GM12878 (cell line): ENCODE measurements at places on chromosomes 4 and X. TPM values are rescaled to one million over a fixed set of nuclear protein-coding genes. Genes with fewer than 3 reads are reported as not detected.

- H3K36me3 ChIP-seq: no peaks in the 10 kb centered on the region
- no peak overlapping the region for H3K27ac ChIP-seq
- no peaks in the 10 kb centered on the region for H3K4me1 ChIP-seq
- H3K27me3 ChIP-seq: no peaks in the 10 kb centered on the region
- no peak for DNase-seq
Measured at GRCh38 chr4:132572210-132572609, 576.9 kb upstream of the PCDH10 start.

DNA sequence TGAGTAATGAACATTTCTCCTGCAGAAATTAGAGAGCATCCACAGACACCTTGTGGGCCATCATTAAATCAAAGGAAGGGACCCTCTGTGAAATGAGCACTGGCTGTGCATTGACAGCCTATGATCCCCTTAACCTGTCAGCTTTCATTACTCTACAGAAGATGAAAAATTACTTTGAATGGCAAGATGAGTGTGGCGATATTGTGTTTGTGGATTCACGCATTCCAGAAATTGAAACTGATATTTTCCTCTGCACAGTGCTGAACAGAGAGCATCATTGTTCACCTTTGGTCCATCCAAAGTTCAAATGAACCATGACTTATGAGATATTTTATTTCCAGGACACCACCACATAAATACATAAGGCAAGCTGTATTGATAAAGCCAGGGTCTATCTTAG, 374.8 kb upstream of the ANXA10 start:
- no peak overlapping the region for H3K4me3 ChIP-seq
- H3K36me3 ChIP-seq: no peaks in the 10 kb centered on the region
- H3K4me1 ChIP-seq: no peaks in the 10 kb centered on the region

The DCAF8L2 gene
- not detected in 2 replicates for total RNA-seq

- H3K27me3 ChIP-seq: no peaks in the 10 kb centered on the region
- H3K4me1 ChIP-seq: no peaks in the 10 kb centered on the region
- H3K4me3 ChIP-seq: no peak overlapping the region
Measured at GRCh38 chr4:14835288-14835687, 167.0 kb upstream of the CPEB2 start.

- no peaks in the 10 kb centered on the region for H3K27me3 ChIP-seq
- H3K27ac ChIP-seq: no peak overlapping the region
- H3K4me3 ChIP-seq: no peak overlapping the region
- DNase-seq: no peak
- no peaks in the 10 kb centered on the region; the same call in 1 of the 2 replicates for H3K4me1 ChIP-seq
- peaks cover 4% of the 10 kb centered on the region; the same call in 1 of the 2 replicates for H3K36me3 ChIP-seq
Measured at GRCh38 chrX:40688929-40689328, 41.6 kb upstream of the CXorf38 start.

DNA sequence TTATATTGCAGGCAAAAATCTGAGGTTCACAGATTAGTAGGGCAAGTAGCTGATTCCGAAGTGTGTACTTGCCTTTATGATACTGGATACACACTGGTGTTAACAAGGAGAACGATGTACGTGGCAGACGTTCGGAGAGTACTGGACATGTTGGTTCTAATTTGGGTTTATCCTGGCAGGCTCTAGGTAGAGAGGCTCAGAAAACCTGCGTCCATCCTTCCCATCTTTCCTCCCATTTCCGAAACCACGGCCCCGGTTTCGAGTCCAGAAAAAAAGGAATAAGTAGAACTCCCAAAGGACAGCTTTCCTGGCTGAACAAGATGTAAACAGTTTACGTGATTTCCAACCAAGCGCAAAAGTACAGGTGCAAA, 351 bp upstream of the SLC30A9 start:
- no peak for DNase-seq
- H3K27ac ChIP-seq: peak overlapping the region; percentile 74
- H3K36me3 ChIP-seq: no peaks in the 10 kb centered on the region
- peak overlapping the region; percentile 82 for H3K4me3 ChIP-seq
